Fibroblast of skin of left biceps (primary cell): ENCODE measurements at places on chromosomes 12 and 14.

GRCh38 chr14:36325853-36326252 lies 5.4 kb upstream of the MBIP start:
- DNase-seq, result no peak

GRCh38 chr14:34081101-34081575 lies 130.3 kb upstream of the EGLN3 start:
- DNase-seq, result no peak

DNA sequence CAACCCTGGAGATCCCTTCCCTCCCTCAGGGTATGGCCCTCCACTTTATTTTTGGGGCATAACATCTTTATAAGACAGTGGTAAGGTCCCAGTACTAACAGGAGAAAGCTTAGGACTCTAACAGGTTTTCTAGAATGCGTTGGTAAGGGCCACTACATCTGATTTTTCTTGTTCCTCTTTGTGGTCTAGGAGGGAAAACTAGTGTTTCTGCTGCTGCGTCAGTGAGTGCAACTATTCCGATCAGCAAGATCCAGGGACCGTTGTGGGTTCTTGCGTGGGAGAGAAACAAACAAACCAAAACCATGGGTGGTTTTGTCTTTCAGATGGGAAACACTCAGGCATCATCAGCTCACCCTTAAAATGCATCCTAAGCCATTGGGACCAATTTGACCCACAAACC lies 123.6 kb upstream of the SLC16A7 start:
- DNase-seq, result no peak

GRCh38 chr14:105198588-105198987 lies 17.5 kb upstream of the NUDT14 start:
- no peak for DNase-seq

DNA sequence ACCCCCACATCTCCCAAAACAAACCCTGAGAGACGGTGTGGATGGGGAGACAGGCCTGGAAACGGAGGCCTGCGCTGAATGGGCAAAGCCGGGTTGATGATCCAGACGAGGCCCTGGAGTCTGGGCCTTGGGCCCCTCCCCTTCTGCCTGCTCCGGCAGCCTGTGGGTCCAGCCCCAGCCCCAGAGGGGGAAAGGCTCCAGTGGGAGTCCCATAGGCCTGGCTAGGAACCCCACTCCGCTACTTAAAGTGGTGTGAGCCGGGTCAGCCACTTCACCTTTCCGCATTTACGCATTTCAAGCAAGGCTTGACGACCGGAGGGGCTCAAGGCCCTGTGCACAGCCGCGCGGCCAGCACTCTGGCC lies 695 bp upstream of the TNFAIP2 start:
- no peak for DNase-seq

DNA sequence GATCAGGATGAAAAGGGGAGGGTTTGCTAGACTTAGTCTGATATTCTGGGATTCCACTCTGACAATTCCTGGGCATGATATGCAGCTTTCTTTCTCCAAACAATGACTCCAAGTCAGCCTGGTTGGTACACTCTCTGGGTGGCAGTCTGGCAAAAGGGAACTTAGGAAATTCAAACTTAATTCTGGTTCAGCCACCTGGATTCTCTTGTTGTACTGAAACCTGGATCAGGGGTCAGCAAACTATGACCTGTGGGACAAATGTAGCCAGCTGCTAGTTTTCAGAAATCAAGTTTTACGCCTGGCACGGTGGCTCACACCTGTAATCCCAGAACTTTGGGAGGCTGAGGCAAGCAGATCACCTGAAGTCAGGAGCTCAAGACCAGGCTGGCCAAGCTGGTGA lies 6.2 kb downstream of the AMN1 start:
- DNase-seq, result no peak
